ENCODE measurements at places on chromosomes 1 and 21.

DNA sequence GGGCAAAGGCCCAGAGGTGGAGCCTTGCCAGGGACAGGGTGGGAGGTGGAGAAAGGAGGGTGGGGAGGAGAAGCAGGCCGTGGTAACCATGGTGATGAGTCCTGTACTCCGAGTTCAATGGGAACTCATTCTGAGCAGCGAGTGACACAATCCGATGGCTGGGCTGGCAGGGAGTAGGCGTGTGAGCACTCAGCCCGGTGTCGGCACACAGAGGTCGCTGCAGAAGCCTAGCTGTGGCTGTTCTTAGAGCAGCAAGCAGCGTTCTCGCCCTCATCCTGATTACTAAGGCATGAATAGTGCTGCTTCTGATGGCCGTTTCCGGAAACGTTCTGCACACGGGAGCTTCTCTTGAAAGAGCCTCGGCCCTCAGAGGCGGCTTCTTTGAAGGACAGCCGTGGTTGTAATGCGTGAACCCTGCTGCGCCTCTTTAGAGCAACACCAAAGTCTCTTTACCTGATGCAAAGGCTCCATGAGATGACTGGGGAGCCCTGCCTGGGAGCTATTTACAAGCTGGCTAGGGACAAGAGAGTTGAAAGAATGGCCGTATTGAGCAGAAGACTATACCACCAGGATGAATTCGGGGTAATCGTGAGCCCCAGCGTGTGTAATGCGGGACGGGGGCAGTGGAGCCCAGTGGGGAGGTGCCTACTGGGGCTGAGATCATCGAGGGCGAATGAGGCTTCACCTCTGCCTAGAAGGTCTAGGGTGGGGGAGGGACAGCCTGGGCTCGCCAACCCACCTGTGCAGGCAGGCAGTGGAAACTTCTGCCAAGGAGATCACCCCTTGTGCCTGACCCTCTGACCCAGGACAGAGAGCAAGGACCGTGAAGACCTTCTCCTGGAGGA, 72.8 kb upstream of the PAX7 start:
- peak; percentile 17 for DNase-seq

DNA sequence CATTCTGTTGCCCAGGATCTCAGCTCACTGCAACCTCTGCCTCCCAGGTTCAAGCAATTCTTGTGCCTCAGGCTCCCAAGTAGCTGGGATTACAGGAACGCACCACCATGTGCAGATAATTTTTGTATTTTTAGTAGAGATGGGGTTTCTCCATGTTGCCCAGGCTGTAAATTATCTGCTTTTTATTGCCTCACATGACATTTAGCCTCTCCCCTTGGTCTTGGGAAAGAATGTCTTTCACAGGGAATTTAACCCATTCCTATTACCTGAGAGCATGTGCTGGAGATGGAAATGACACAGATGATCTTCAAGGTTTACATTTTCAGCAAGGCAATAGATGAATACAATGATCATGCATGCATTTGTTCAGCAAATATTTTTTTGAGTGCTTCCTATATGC, 75.8 kb downstream of the NID1 start:
- DNase-seq: no peak

DNA sequence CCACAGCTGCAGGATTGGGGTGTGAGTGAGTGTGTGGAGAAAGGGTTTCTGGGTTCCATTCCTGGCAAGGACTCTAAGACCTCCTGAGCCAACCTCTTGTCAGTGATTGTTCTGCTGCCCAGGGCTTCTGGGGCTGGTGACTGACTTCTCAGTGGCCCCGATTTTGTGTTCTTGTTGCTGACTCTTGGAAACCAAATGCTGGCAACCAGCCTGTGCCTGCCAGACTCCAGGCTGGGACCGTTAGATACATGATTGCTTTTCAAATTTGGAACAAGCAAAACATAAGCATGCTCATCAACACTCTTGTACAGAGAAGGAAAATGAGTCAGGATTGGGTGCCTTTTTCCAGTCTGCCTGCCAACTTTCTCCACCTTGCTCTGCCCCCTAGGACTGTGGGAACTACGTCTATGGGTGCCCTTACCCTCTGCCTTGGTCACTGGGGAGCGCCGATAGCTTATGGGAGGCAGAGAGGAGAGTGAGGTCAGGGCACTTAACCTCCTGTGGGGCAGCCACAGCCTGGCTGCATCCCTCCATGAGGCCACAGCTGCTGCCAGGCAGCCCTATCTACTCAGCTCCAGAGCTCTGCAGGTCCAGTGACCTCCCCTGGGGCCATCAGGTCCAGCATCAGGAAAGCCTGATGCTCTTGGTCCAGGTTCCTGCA, 39.3 kb upstream of the EPS8L3 start:
- no peak for DNase-seq

GRCh38 chr1:166176416-166176815, 9.6 kb upstream of the FAM78B start:
- no peak for DNase-seq

DNA sequence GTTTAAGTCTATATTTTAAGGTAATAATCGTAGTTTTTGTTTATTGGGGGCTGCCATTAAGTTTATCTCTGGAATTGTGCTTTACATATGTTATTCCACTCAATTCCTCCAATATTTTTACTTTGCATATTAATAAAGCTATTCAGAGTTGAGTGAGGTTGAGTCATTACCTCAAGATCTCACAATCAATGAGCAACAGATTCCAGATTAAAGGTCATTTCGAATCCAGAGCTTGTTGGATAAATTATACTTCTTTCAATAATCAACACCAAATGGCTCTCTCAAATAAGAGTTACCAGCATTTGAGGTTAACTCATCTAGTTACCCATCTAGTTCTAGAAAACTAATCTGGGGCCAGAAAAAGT, 16.7 kb downstream of the RGS4 start:
- no peak for DNase-seq

DNA sequence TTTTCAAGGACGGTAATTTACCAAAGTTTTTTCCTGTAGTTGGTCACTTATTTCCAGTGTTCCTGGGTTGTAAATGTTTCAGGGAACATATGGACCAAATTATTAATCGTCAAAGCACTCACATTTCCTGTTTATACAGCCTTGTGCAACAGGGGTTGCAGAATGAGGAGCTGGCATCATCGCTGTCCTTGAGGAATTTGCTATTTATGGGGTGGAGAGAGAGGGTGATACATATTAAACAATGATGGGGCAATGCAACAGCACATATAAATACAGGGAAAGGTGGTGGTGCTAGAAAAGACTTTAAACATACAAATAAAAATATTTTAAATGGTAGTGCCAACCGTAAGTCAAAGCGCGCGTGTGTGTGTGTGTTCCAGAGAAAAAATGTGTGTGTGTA, 369.8 kb downstream of the NPHP4 start:
- DNase-seq: no peak

GRCh38 chr1:178566187-178566586, 53.3 kb downstream of the TEX35 start:
- no peak for DNase-seq

DNA sequence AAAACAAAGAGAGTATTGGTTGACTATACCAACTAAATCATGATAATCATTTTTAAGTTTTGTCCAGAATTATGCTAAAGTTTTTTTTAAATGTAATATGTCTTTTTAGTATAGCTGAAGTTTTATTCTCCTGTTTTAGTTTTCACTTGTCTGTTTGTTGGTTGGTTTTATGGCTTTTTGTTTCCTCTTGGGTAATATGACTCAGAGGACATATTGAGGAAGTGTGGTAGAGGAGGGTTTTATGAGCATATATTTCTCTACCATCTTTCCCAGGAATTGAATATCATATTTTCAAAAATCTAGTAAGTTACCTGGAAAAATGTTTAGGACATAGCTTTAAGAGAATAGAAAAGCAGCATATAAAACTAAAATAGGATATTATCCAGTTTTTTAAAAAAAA, 68.6 kb upstream of the MCOLN3 start:
- DNase-seq: no peak

DNA sequence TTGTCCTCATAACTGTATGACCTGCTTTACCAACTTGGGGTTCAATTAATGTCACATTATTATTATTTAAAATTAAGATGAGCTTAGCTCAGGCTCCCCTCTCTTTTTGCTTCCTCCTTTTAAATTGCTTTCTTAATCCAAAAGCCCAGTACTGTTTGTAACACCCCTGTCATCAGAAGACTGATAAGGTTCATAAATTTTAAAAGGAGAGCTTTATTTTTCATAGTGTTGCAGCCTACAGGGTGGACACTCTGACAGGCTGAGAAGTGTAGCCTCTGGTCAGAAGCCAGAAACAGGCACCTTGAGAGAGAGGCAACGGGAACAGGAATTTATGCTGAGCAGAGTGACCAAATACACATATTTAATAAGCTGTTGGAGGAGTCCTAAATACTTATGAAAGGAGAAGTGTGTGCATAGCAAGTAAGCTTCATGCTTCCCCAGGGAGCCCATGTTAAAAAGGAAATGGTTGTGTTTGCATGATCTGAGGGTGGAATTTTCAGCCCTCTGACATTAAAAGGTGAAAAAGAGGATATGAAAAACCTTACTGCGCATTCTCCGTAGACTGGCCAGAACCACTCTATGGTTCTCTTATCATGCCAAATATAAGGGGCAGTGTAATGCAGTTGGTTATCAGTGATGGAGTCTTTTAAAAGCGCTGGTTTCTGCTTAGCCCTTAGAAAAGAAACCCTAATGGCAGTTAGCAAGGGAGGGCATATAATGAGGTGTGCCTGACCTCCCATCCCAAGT, 30.5 kb upstream of the FGGY start:
- DNase-seq: no peak
